Glutamatergic neuron (in vitro differentiated cells): ENCODE measurements at places on chromosomes 7 and 10.

DNA sequence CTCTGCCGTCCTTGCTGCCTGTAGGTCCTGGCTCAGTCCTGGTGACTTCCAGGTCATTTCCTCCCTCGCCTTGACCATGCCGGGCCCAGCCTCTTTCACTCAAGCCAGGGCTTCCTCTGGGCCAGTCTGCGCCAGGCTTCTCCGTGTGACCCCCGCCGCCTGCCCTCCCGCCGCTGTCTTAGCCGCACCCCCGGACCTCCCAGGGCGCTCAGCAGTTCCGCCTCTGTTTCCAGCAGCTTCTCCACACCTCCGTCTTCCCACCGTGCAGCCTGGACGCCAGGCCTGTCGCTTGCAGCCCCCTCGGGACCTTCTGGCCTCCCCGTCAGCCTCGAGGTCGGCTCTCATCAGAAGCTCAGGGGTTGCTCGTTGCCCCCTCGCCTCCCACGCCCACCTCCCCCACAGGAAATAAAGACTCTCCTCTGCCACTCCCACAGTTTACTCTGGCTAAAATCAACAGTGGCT lies 123.0 kb upstream of the FZD8 start:
- DNase-seq, result peak; percentile 59

GRCh38 chr7:99642027-99642426 lies 25.3 kb downstream of the ZSCAN25 start:
- DNase-seq, result no peak

GRCh38 chr7:26891400-26892350 lies 27.3 kb upstream of the SKAP2 start:
- DNase-seq, result no peak

DNA sequence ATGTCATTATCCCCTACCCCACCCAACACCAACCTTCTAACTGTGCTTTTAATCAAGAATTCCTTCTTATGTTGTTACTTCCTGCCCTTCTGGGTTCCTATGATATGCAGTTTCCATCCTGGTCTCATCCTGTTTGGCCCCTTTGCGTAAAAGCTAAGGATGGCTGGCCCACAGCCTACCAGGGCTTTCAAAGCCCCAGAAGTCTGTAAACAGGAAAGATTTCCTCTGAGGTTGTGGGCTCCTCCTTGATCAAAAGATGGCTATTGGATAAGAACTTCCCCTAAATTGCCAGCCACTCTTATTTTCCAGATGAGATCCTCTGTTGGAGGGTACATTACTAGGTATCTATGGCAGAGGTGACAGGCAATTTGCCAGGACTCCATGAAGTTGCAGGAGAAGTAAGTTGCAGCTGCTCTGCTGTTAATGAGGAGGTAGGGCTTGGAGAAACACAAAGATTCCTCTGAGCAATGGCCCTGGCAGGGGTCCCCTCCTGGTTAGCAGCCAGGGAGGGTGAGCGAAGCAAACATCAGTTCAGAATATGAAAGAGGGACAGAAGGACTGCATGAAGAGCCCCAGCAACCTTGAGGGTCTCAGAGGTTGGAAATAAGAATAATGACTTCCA lies 32.1 kb downstream of the NRP1 start:
- no peak for DNase-seq

GRCh38 chr7:31043051-31043471 lies 9.0 kb upstream of the ADCYAP1R1 start:
- DNase-seq, result no peak

DNA sequence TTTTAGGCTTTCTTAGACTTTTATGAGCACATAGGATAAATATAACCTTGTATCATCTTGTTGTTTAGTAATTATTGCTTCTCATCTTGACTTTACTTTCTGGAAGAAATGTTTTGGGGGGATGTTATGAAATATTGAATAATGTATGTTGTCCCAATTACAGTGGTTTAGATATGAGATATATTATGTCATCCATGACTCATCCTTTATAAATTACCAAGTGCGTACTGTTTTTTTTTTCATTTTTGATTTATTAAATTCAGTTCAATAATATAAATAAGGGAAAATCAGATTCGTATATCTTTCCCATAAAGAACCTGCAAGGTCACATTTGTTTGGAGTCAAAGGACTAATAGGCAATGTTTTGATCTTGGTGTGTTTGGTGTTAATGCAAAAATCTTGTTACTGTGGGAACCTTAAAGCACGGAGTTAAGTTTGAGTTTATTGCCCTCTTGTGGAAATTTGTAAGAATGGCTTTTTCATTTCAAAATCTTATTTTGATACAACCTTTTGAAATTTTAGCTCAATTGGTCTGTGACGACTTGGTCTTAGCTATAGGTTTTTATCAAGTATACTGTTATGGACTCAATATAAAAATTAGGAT lies 108.6 kb downstream of the SRI start:
- no peak for DNase-seq

DNA sequence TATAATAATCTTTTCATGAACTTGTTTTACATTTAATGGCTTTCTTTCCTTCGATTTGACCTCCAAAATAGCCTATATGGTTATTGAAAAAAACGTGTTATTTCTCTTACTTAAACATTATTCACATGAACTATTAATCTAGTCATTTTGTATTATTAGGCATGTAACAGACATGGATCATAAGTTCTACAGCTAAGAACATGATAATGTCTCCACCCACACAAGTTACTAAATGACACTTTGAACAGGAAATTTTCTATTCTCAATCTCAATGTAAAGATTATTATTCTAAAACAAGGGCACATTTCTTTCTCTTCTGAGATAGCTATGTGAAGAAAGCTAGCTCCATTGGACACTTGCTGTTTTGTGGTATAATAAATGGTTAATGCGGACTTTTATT lies 10.0 kb downstream of the LAMB4 start:
- no peak for DNase-seq

- no peak for DNase-seq
Observed at GRCh38 chr7:95675016-95675415, 78.7 kb upstream of the PDK4 start.

GRCh38 chr10:97887399-97887798 lies 37.8 kb downstream of the GOLGA7B start:
- DNase-seq, result no peak

DNA sequence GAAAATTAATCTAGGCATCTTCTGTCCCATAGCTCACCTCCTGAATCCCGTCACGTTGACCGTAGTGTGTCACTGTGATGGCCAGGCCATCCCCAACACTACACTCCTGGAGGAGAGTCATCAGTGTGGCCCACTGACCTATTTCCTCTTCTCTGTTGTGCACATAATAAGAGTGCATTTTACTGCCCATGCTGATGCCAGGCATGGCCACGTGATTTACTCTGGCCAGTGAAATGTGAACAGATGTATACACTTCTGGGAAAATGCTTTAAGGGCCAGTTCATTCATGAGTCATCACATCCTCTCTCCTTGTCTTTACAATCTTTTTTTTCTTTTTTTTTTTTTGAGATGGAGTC lies 101.9 kb upstream of the PIP4K2A start:
- no peak for DNase-seq

- DNase-seq, result no peak
Observed at GRCh38 chr7:24754906-24755506, 2.3 kb downstream of the GSDME start.

GRCh38 chr7:11775401-11775800 lies 56.6 kb downstream of the THSD7A start:
- no peak for DNase-seq

GRCh38 chr7:117085275-117085674 lies 132.0 kb downstream of the ST7 start:
- DNase-seq, result no peak

DNA sequence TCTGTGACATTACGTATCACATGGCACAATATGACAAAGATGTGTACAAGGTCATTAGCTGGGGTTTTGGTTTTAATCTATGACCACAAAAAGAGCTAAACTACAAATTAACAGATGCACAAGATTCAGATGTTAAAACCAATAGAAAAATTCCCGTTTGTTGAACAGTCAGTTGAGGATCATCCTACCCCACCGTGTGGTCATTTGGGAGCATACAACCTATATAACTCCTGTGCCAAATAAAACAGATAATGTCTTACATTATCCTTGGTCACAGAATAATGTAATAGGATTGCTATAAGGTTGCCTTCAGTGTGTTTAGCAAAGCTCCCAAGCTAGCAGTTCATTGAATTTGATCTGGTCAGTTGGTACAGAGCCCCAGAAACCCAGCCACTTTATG lies 28.2 kb downstream of the ASNS start:
- no peak for DNase-seq

- DNase-seq, result no peak
Observed at GRCh38 chr7:45387837-45388236, 186.3 kb upstream of the ADCY1 start.

- DNase-seq, result peak; percentile 23
Observed at GRCh38 chr10:18658271-18659124, 733 bp upstream of the ARL5B start.

DNA sequence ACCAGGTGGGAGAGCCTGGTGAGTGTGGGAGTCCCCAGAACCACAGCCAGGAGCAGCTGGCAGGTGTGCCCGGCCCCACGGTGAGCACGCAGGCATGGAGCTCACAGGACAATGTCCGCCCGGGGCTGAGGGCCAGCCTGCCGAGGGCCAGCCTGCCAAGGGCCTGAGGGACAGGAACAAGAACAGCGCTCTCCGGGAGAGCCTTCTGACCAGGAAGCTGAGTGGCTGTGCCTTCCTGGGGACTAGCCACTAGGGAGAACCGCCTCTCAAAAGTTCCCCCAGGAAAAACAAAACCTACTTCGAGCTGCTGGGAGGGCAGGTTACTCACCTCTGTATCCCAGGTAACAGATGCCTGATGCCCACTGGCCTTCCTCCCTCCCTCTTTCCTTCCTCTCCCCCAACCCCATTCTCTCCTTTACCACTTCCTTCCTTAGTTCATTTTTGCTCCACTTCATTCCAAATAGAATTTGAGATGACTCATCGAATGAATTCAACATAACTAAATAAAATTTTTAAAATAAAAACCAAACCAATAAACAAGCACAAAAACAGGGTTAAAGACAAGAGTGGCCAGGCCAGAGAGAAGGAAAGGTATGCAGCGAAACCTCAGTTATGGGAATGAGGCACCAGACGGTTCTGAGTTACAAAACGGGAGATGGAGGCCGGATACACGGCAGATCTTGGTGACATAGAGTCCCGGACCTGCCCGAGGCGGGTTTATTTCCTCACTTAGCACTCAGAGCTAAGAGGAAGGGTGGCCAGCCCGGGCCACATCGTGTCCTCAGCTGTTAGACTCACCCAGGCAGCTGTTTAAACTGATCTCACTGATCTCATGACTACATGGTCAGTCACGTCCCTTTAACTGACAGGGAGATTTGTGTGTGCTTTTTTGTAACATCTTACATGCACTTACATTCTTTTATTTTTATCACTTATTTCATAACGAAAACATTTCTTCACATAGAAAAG lies 128.5 kb downstream of the TNS3 start:
- no peak for DNase-seq

DNA sequence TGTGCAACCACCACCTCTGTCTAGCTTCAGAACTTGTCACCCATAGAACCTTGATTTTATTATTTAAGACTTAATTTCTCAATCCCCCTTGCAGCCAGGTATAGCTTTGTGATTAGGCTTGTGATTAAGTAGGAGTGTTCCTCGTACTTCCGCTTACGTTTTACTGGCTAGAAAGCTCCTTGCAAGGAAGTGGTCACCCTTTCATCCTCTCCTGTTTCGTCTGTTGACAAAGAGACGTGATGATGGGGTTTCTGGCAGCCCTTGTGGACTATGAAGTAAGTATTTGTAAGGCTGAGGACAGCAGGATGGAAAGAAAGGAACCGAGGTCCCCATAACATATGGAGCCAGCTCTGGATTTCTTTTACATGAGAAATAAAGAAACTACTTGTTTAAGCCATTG lies 86.5 kb upstream of the KDM7A start:
- DNase-seq, result no peak

- no peak for DNase-seq
Observed at GRCh38 chr10:24866604-24867583, 85.5 kb downstream of the PRTFDC1 start.

DNA sequence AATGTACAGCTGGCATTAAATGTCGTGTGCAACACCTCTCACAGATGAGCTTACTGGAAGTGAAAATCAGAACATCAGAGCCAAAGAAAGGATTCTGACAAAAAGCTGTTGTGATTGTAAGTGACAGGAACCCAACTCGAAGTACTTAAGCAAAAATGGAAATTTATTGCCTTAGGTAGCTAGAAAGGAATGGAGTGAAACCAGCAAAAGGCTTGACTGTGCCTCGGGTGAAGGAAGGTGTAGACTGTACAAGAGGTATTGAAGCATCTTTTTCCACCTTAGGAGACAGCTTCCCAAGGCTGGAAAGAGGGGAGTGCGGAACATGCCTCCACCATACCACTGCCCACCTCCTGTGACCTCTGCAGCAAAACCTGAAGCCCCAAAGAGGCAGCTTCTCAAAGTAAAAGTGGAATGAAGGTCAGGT lies 27.3 kb upstream of the ITGB1 start:
- DNase-seq, result no peak

DNA sequence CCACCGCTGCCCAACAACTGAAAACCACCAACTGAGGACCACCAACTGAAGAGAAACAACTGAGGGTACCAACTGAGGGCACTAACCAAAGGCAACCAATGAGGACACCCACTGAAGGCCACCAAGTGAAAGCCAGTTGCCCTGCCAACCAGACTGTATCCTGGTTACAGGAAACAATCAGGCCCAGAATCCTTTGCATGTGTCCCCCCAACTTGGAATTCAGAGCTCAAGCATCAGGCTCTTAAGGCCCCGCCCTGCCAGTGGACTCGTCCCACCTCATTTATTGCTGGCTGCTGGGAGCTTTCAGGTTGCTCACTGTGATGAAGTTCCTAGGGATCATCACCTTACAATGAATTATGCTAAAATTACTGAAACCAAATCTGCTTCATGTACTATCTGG lies 76.6 kb upstream of the ABI1 start:
- no peak for DNase-seq

DNA sequence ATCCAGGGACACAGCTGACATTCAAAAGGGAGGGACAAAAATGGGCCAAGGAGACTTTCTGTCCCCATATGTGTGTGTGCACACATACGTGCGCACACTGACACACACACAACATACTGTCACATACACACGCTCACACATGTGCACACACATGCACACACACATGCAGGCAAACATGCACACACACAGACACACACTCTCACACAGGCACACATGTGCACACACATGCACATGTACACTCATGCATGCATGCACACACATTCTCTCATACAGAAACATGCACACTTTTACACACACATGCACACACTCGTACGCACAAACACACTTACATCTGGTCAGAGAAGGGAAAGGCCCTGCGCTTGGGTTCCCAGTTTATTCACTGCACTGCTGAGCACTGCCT lies 155.1 kb upstream of the MKI67 start:
- DNase-seq, result no peak

- no peak for DNase-seq
Observed at GRCh38 chr7:142108728-142109505, 2.6 kb upstream of the MGAM2 start.

GRCh38 chr10:93420091-93420490 lies 62.0 kb downstream of the MYOF start:
- DNase-seq, result no peak
